ENCODE measurements at places on chromosomes 5 and 9. TPM values are rescaled to one million over a fixed set of nuclear protein-coding genes. Genes with fewer than 3 reads are reported as not detected.

HAVCR2 gene
- total RNA-seq, result 9.9 TPM

DNA sequence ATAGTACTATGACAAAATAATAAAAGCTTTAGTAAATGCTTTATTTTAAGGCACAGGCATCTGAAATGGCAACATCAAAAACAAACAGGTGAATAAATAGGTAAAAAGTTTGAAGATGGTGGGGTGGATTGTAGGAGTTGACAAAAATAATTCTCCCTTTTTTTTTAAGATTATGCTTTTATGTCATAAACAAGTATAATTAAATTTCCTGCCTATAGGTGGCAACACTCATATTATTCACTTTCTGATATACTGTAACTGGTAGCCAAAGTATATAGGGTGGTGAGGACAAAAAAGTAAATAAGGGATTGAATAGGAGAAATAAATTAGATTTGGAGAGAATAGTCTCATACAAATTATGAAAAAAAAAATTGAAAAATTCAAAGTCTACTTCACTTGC is 120.0 kb upstream of the ACOT12 start:
- H3K27ac ChIP-seq, result no peak overlapping the region
- H3K4me1 ChIP-seq, result no peaks in the 10 kb centered on the region
- no peak for DNase-seq
- H3K36me3 ChIP-seq, result no peaks in the 10 kb centered on the region

DNA sequence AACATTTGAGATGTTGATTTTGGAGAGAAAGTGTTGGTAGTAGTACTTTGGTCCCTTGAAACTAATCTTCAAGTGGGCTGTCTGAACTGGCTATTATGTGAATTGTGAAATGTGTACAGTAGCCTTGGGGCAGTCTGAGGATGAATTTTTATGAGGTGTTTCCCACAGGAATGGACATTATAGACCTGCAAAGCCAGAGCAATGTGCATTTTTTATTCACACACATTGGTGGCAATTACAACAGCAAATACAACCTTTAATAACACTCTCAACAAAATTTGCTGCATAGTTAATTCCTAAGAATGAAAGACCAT is 147.0 kb downstream of the PAM start:
- H3K4me1 ChIP-seq, result no peaks in the 10 kb centered on the region
- H3K36me3 ChIP-seq, result no peaks in the 10 kb centered on the region

DNA sequence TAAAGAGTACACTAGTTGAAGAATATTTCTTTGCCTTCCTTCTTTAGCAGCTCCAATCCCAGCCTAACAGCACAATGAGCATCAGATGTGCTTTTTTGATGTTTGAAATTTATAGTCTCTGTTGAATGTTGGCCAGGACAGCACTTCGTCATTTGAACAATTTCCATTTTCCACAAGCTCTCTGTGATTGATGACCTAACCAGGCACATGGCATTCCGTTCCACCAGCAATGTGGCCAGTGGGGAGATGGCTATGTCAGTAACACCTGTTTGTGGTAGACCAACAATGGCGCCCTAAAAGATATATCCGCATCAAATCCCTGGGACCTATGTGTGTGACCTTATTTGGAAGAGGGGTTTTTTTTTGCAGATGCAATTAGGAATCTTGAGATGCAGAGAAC is 66.8 kb downstream of the PALM2AKAP2 start:
- DNase-seq, result no peak
- no peak overlapping the region for H3K27ac ChIP-seq
- no peaks in the 10 kb centered on the region for H3K4me1 ChIP-seq
- no peak overlapping the region for H3K4me3 ChIP-seq
- H3K36me3 ChIP-seq, result no peaks in the 10 kb centered on the region
- no peaks in the 10 kb centered on the region for H3K27me3 ChIP-seq

- no peak overlapping the region for H3K4me3 ChIP-seq
- no peaks in the 10 kb centered on the region for H3K4me1 ChIP-seq
- DNase-seq, result no peak
- H3K27me3 ChIP-seq, result no peaks in the 10 kb centered on the region
- H3K36me3 ChIP-seq, result no peaks in the 10 kb centered on the region
Observed at GRCh38 chr9:20015427-20015931, 226.6 kb upstream of the SLC24A2 start.
